Kidney capillary endothelial cell (primary cell): ENCODE measurements at places on chromosomes 7 and 10.

- no peak for DNase-seq
These were observed 313.3 kb downstream of the TYW1 start for GRCh38 chr7:67309764-67310549.

DNA sequence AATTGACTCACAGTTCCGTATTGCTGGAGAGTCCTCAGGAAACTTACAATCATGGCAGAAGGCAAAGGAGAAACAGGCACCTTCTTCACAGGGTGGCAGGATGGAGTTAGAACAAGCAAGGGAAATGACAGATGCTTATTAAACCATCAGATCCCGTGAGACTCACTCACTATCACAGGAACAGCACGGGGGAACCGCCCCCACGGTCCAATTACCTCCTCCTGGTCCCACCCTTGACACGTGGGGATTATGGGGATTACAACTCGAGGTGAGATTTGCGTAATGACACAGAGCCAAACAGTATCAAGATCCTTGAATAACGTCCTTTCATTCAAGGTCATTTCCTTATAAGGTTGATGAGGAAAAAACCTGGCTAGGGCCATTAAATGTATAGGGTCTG is 176.6 kb downstream of the TPK1 start:
- no peak for DNase-seq

DNA sequence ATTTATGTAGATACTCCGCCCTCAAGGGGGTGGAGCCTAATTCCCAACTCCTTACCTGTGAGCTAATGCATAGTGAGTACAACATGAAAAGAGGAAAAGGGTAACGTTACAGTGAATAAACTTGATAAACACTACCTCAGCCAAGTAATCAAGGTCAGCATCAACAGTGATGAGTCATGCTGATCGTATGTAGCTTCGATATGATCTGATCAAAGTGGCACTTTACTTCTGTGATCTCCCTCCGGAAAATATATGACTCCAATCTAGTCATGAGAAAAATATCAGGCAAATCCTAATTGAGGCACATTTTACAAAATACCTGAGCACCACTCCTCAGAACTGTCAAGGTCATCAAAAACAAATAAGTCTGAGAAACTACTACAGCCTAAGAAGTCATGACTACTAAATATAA is 70.4 kb downstream of the VTI1A start:
- no peak for DNase-seq

DNA sequence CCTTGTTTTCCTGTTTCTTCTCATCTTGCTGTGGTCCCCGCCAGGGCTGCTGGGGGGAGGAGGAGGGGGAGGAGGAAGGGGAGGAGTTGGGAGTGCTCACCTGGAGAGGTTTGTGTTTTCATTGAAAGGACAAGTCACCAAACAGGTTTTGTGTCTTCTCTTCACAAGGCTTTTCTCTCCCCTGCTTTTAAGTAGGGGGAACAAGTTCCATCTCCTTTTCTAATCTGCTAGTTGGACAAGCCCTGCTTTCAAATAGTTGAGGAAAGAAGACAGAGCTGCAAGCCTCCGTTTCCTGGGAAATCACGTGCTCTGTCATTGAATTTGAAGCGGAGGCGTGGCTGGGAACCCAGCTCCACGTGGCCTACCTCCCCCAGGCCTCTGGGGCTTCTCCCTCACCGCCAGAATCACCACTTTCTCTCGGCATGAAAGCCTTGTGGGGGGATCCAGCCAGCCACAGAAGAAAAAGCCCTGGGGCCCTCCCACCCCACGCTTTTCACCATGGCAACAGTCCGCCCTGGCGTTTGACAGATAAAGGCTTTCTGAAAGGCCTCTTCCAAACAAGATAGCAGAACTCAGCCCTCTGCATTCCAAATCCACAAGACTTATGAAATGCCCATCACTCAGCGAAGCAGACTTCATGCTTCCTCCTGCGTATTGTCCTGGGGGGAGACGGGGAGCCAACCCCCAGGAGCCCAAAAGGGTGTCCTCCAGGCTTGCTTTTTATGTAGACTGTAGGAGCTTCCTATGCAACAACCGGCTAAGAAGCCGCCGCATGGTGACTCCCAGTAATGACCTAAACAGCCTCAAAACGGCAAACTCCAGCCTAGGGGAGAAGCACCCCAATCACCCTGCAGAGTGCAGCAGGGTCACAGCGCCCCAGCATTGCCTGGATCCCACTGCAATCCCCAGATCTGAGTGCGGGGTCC is 51.7 kb downstream of the PROSER2 start:
- no peak for DNase-seq

GRCh38 chr10:73650537-73651331 is 5.1 kb downstream of the SYNPO2L start:
- no peak for DNase-seq
